Muscle of arm (tissue), 14 donors: ENCODE measurements at places on chromosomes 12 and 14.

- no peak for DNase-seq
Observed at GRCh38 chr14:68708343-68708742, 84.5 kb downstream of the ZFP36L1 start.

DNA sequence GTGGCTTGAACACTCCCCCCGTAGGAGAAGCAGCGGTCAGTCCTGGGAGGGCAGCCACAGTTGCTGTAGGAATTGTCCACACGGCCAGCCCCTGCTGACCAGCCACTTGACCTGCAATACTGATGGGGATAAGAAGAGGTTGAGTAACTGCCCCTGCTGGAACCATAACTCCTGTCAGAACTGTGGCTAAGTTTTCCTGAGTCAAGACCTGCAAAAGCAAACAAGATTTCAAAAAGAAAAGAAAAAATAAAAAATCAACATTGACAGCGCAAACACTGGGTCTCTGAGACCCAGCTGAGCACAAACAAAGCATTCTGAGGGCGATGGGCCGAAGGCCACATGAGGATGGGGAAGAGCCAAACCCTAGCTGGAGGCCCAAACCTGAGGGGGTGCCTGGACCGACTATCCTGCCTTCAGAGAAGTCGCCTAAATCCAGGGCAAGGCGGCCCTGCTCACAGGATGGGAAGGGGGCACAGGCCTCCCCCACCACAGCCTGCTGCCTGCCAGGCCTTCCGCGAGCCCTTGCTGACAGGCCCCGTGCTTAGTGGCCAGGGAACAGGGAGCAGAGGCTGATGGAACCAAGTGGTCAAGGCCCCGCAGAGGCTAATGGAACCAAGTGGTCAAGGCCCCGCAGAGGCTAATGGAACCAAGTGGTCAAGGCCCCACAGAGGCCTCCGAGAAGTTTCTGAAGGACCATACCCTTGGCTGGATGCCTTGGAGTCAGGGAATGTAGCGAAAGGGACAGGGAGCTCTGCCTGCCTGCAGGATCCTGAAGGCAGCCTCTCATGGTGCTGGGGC, 19.1 kb downstream of the POU6F1 start:
- DNase-seq, result no peak

- no peak for DNase-seq
Observed at GRCh38 chr14:85090681-85091080, 439.3 kb upstream of the FLRT2 start.

DNA sequence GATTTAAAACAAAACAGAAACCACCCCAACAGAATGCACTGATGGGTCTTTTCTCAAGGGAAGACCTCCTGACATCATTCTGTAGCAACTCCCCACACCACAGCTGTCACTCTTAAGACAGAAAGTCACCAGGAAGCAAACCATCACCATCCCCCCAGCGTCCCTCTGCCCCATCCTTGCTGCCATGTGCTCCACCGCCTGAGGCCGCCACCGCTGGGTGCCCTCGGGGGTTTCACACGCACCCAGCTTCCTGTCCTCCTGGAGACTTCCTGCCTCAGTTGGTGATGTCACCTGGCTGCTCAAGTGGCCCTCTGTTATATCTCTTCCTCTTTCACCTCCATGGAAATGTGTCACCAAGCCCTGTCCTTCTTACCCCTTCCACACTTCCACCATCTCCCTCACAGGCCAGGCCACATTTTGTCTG, 71.4 kb upstream of the GPR68 start:
- DNase-seq, result no peak

- DNase-seq, result no peak
Observed at GRCh38 chr12:11947213-11947612, 123.5 kb upstream of the BCL2L14 start.

DNA sequence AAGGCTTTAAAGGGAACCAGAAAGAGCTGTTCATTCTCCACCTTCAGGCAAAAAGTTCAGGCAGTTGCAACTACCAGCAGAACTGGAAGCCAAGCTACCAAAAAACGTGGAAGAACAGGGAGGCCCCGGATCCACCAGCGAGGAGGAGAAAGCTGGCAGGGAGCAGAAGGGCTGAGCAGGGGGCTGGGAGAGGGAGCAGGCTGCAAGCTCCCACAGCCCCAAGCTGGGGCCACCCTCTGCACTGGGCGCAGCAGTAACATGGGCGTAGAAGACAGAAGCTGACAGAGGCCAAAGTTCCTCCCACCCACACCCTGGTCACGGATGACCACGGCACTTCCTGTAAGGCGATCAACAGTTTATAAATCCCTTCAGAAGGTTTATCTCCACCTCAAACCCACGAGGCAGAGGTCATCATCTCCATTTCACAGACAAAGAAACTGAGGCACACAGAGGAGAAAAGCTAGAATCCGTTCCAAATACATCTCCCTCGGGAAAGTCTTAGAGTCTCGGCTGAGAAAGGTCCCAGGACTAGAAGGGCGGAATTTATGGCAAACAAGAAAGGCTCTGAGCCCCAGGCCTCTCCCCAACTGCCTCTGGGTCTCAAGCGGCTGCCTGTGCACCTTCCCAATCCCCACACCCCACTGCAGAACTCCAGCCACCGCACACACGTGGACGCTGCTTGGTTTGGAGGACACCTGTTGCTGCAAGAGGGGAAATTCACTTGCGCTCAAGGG, 1.8 kb downstream of the CCDC85C start:
- no peak for DNase-seq
